Endothelial cell (in vitro differentiated cells): ENCODE measurements at places on chromosomes 11 and 22.

GRCh38 chr11:117646411-117646810, 150.6 kb downstream of the DSCAML1 start:
- no peak for DNase-seq

DNA sequence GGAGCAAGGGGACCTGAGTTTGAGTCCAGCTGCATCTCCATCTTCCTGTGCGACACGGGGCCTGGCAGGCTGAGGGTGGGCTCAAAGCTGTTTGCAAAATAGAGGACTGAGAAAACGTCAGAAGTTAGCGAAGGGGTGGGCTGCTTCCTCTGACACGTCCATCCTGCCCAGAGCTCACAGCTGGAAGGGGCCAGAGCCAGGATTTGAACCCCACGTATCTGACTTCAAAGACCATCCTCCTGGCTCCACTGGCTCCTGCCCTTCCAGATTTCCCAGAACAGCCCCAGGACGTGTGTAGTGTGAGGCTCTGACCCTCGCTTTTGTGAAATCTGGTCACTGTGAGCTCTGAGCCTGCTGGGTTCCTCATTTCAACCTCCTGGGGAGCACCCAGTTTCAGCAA, 56.3 kb downstream of the CD82 start:
- DNase-seq: peak; percentile 2

DNA sequence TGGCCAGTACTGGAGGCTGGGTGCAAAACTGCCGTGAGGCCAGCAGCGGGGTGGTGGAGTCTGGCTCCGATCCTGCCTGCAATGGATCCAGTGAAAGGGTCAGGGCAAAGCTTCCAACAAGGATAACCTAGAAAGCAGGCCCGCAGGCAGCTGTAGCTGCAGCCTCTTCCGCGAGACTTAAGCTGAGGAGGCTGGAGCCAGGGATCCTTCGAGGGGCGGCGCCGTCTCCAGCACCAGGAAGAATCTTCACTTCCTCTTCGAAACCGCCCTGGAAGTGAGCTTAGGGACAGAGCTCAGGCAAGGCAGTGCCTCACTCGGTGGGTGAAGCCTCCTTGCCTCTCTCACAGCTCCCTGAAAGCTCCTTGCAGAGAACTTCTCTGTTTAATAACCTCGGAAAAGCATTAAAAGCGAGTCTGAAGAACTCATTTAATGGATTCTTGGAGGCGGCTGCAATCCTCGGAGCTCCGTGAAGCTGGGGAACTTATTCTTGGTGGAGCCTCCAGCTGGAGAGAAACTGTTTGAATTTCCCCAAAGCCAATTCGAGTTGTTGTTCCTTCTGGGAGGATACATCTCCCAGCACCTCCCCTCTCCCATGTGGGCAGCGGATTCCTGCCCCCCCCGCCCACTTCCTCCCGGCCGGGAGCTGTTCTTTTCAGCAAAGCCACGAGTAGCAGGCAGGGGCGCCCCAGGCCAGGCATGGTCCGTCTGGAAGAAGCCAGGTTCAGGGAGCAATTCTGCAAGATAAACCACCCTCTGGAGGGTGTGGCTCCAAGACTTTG, 169.9 kb downstream of the CTTN start:
- peak; percentile 38 for DNase-seq

GRCh38 chr11:114984611-114985163, 306.4 kb downstream of the NXPE2 start:
- DNase-seq: no peak

- DNase-seq: no peak
Observed at GRCh38 chr11:72039856-72040401, 40.4 kb downstream of the NUMA1 start.

DNA sequence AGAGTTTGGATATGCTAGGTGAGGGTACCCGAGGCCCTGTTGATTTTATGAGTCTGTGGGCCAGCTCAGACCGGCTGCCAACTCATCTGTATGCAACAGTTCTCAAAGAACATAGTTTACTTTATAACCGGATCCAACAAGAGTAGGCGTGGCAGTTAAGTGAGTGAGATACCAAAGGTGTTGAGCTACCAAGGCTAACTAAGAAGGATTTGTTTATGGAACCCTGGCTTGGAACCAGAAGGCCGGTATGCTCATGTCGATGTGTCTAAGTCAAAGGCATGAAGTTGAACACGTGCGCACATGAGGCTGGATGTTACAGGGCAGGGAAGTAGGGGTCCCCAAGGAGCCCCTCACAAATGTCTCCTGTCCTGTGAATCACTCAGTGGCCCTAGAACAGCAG, at the start of gene KCNJ1:
KCNJ1 (minus strand) TSS at position 20 of the 400 bp plus-strand sequence. CDS start 27,053 bp downstream, outside the sequence.
- DNase-seq: no peak

- no peak for DNase-seq
Observed at GRCh38 chr11:134543241-134543640, 131.2 kb upstream of the B3GAT1 start.

- DNase-seq: no peak
Observed at GRCh38 chr11:44597358-44598012, 32.0 kb downstream of the CD82 start.

GRCh38 chr11:128596250-128596649, 8.9 kb upstream of the ETS1 start:
- no peak for DNase-seq

DNA sequence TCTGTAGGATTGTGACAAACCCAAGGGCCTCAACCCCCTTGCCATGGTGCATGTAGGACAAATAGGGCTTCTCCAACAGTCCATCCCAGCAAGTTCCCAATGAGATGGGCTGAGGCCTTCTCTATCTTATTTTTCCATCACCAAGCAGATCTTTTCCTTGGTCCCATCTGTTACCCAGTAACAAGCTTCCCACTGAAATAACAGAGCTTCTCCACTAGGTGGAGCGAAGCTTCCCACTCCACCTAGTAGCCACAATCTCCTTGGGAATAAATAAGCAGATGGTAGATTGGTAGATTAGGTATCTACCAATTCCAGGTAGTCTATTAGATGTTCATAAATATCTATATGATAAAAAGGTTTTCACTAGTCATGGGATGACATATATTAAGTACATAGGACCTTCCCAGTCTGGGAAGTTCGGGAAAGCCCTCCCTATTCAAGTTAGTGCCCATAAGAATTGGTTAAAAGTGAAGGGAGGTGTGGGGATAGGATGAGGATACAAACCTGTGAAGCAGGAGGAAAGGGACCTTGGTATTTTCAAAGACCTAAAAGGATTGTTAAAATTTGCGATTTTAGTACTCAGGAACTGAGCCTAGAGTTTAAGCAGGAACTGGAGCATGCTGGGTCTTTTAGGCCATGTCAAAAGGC, 5.9 kb upstream of the OR52L1 start:
- DNase-seq: no peak

DNA sequence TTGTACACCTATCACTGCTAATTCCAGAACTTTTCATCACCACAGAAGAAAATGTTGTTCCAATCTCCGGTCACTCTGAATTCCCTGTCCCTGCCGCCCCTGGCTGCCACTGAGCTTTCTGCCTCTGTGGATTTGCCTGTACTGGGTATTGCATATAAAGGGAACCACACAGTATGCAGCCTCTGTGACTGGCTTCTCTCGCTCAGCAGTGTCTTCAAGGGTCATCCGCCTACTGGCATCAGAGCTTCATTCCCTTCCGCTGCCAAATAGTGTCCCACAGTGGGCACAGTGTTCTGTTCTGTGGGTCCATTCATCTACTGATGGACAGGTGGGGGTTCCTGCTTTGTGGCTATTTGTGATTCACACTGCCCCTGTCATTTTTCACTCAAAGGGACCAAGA, 5.3 kb downstream of the DHCR7 start:
- DNase-seq: no peak

DNA sequence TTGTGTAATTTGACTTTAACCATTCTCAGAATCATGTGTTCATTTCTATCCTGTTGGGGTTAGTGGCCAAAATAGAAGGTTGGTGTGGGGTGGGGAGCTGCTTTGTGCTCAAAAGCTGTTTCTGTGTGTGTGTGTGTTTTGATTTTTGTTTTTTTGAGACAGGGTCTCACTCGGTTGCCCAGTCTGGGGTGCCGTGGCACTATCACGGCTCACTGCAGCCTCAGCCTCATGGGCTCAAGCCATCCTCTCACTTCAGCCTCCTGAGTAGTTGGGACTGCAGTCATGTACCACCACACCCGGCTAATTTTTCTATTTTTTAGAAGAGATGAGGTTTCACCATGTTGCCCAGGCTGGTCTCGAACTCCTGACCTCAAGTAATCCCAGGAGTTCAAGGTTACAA, 18.1 kb upstream of the AIFM3 start:
- no peak for DNase-seq

- DNase-seq: peak; percentile 46
Observed at GRCh38 chr11:110093407-110094297, 460 bp downstream of the ZC3H12C start.

GRCh38 chr22:23786261-23786710, 480 bp upstream of the SMARCB1 start:
- DNase-seq: no peak

DNA sequence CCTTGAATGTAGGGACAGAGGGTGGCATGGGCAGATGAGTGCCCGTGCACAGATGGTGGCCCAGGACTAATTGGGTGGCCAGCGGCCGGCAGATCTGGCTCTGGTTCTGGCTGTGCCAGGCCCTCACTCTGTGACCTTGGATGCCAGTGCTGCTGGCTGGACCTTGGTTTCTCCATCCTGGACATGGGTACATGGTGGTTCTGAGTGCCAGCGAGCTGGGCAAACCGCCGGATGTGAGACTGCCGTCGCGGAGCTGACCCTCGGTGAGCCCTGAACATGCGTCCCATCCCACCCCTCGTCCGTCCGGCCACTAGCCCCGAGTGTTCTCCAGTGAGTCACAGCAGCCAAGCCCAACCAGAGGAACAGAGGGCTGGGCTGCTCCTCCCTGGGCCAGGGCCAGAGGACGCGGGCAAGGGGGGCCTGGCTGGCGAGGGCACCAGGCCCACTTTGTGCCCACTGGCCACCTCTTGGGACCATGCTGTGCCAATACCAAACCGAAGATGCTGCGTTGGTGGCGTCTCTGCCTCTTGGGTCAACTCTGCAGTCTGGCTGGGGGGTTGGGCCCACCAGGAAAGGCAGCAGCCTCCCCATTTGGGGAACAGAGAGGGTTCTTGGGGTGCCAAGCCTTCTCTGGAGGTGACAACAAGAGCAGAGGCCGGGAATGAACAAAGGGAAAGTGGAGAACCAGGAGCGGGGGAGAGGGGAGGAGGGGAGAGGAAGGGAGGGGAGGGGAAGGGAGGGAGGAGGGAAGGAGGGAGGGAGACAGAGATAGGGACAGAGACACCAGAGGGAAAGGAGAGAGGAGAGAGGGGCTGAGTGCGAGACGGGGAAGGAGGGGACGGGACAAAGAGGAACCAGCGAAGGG, 10.7 kb downstream of the LSP1 start:
- peak; percentile 51 for DNase-seq

GRCh38 chr22:45254789-45255278, 14.1 kb upstream of the KIAA0930 start:
- no peak for DNase-seq

DNA sequence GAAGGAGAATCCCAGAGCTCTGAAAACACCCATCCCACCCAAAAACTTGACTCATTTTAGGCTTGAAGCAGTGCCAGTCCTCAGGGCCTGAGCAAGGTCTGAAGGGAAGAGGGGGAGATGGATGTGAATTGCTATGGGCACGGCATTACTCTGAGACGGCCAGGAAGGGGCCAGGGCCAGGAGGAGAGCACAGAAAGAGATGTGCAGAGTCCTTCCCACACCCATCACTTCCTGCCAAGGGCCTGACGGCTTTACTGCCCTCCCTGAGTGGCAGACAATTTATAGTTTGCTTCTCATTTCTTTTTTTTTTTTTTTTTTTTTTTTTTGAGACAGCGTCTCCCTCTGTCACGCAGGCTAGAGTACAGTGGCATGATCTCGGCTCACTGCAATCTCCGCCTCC, 22.5 kb downstream of the TAB1 start:
- no peak for DNase-seq

GRCh38 chr11:73200256-73200655, 17.8 kb upstream of the P2RY2 start:
- no peak for DNase-seq
